Stimulated activated CD8-positive, alpha-beta memory T cell treated with anti-CD3 and anti-CD28 coated beads, Interleukin-15, amount 100 ng/mL, for 4 hours (primary cell): ENCODE measurements at places on chromosomes 16 and 17.

- DNase-seq = no peak
Observed at GRCh38 chr17:37742762-37743611, 1.9 kb downstream of the HNF1B start.

DNA sequence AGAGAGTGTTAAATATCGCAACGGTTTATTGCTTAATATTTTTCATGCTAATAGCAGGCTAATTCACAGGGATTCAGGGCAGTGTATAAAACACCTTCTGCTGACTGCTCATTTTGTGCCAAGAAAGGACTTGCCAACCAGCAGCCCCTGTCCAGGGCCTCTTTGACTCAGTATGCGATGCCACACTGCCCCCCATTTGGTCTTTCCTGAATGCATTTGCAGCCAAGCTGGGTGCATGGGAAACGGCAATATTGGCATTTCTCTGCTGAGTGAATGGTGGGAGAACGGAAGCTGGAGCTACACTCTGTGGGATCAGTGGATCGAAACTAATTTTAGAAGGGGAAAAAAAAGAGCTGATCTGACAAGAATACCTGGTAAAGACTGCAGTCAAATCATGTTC lies 152.9 kb upstream of the C16orf82 start:
- DNase-seq = no peak

DNA sequence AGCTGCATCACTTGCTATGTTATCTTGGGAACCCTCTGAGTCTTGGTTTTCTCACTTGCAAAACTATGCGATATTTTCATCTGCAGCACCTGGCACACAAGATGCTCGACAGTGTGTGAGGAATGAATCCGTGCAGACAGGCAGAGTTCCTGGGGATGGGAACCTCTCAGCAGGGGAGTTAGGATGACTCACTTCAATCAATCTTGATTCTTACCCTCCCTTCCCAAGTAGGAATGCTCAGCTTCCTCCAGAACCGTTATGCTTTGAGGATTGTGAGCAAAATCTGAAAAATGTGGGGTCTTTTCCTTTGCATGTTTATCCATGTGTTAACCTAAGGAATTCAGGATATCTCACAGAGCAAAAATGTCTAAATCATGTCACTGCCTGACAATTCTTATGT lies 68.9 kb upstream of the HNF1B start:
- DNase-seq = no peak

- DNase-seq = no peak
Observed at GRCh38 chr17:41835214-41835799, 725 bp downstream of the NT5C3B start.

GRCh38 chr16:84868328-84868727 lies 48.5 kb downstream of the CRISPLD2 start:
- no peak for DNase-seq

GRCh38 chr17:19344311-19345066 lies 18.0 kb downstream of the B9D1 start:
- DNase-seq = no peak

GRCh38 chr17:71496552-71496951 lies 624.3 kb upstream of the SOX9 start:
- DNase-seq = no peak

GRCh38 chr16:4734730-4735535 lies 596 bp downstream of the DNAAF8 start:
- peak; percentile 87 for DNase-seq

DNA sequence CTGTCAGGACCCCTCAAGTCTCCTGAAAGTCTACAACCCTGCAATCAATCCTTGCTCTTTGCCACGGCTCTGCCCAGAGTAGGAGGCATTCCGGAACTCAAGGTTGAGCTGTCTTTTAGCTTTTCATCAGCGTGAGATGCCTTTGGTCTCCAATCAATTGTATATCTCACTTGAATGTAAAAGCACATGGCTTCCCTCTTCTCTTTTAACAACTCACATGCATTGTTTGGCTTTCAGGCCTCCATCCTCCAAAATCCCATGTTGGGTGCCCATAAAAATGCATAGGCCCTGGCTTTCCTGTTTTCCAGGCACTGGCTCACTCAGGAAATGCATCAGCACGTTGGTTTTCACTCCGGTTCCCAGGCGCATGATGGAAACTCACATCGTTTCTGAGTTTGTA lies 64.0 kb upstream of the FOXF1 start:
- DNase-seq = no peak

GRCh38 chr16:89037261-89038152 lies 56.1 kb upstream of the ACSF3 start:
- no peak for DNase-seq

DNA sequence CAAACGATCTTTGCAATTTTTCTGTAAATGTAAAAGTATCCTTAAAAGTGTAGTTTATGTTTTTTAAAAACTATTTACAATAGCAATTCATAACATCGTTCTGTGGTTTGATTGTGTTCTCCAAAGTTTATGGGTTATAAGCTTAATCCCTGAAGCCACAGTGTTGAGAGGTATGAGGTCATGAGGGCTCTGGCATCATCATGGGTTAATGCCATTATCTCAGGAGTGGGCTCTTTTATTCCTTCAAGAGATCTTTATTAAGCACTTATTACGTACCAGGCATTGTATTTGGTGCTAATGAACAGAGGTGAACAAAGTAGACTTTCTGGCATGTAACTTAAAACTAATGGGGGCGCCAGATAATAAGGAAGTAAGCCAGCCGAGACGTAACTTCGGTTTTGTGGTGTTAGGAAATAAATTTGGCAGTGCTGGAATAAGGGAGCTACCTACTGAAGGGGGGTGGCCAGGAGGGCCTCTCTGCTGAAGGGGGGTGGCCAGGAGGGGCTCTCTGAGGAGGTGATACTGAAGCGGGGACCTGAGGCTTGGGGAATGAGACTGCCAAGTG lies 158.1 kb downstream of the VPS53 start:
- no peak for DNase-seq

GRCh38 chr16:79316004-79316458 lies 284.5 kb downstream of the MAF start:
- DNase-seq = peak; percentile 22

GRCh38 chr16:11624205-11624604 lies 37.5 kb upstream of the LITAF start:
- DNase-seq = no peak

DNA sequence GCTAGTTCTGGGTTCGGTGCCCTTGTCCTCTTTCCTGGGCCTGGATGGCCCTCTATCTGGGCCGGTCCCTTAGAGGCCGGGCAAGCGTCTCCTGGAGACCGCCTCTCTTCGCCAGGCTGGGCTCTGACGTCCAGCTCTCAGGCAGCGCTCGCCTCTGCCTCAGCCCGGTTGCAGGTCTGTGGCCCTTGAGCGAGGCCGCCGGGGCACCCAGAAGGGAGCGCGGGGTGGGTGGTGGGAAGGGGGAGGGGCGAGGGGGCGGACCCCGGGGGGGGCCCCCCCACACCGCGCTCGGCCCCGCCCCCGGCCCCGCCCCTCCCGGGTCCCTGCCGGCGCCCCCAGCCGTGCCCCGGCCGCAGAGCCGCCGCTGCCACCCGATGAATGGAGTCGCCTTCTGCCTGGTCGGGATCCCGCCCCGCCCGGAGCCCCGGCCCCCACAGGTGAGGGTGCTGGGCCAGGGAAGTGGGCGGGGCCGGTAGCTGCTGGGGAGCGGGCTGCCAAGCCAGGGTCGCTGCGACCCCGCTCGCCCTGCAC lies at the start of gene ARHGAP23:
Gene ARHGAP23 (plus strand): TSS at position 353 of the 531 bp plus-strand sequence. CDS start 22 bp downstream, at position 375.
- DNase-seq = no peak

DNA sequence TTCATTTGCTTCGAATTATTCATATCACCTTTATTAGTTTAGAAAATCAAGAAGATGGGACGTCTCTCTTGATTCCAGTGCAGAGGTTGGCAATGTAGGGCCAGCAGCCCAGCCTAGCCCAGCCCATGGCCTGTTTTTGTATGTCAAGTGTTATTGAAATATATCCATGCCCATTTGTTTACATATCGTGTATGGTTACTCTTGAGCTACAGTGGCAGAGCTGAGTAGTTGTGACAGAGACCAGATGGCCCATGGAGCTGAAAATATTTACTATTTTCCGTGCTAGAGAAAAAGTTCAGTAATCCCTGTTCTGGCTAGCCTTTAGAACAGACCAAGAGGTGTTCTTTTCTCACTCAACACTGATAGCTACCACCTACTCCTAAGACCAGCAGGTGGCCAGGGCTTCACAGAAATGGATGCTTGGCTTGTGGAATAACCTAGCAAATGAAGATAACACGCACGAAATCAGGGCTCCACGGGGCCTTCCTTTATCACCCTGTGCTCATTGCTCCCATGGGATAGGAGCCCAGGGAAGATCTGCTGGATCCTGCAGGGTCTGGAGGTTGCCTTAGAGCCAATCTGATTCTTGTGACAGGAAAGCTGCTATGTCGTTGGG lies 123.2 kb upstream of the ANKFN1 start:
- no peak for DNase-seq

DNA sequence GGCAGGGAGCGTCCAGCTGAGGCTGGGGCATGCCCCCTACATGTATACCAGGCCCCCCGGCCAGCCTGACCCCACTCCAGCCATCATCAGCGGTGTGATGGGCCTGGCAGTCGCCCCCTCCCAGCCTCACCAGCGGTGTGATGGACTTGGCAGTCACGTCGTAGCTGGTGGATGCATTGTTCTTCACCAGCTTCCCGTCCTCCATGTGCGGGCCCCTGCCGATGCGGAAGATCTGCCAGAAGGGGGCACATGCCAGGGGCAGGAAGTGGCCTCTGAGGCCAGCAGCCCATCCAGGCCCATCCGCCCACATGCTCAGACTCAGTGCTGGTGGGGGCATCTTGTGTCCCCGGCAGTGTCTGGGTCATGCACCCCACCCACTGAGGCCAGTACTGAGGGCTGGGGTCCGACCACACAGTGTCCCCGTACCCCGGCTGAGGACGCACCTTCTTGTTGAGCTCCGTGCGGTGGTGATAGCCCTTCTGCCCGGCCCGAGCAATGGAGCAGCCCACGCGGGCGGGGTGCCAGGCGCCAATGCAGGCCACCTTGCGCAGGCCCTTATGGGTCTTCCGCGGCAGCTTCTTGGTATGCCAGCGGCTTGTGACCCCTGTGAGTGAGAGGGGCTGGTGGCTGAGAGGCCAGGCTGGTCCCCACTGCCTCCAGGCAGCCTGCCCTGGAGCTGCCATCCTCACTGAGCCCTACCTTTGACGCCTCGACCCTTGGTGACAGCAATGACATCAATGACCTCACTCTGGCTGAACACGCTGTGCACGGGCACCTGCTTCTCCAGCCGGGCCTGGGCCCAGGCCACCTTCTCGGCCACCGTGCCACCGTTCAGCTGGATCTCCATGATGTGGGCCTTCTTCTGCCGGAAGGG lies 3.7 kb upstream of the MSRB1 start:
- DNase-seq = no peak

- no peak for DNase-seq
Observed at GRCh38 chr17:80092959-80093358, 8.4 kb upstream of the GAA start.

GRCh38 chr16:55565086-55565485 lies 1.4 kb upstream of the CAPNS2 start:
- no peak for DNase-seq

DNA sequence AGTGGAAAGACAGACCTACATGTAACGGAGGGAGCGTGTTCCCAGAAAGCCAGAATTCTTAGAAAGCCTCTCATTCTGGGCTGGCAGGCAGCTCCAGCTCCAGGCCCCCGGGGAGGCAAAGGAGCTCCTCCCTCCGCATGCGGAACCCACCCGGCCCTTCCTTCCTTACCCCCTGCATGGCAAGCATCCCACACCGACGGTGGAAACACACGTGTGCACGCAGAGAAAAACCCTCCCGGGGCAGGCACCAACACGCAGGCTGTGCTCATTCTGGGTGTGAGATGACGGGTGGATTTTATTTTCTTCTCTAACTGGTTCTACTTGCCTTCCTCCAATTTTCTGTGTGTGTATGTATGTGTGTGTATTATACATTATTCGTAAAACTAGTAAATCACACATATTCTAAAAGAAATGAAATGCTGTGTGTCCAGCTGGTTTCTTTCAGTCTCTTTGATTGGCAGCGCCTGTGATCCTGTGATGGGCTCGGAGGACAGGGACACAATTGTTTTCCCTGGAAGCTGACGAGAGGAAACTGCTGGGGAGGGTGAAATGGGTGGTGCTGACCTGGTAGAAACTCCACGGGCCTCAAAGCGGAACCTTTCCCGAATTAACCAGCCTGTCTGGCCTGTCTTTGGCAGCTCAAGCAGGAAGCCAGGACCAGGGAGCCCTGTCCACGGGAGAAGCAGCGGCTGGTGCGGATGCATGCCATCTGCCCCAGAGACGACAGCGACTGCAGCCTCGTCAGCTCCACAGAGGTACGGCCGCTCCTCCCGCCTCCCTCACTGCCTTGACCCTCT lies 22.2 kb downstream of the CARD14 start:
- no peak for DNase-seq

DNA sequence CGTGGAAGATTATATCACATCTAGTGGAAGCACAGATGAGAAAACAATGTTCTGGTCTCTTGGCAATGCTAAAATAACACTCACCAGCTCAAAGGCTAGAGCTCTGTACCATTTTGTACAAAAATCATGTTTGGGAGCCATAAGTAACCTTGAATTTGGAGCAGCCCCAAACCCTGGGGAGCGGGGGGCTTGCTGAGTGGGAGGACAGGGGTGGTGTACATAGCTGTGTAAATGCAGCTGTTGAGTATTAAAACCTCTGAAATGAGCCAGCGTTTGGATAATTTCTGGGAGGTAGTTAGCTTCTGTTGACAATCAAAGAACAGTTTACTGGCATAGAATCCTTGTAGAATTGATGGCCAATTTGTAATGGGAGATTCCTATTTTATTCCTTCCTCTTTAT lies 4.3 kb downstream of the MYH8 start:
- no peak for DNase-seq

- peak; percentile 12 for DNase-seq
Observed at GRCh38 chr16:11328172-11329070, 16.8 kb upstream of the RMI2 start.

GRCh38 chr16:28258567-28258966 lies 33.8 kb upstream of the SBK1 start:
- DNase-seq = no peak

- no peak for DNase-seq
Observed at GRCh38 chr17:76671912-76672262, 28.3 kb upstream of the ST6GALNAC1 start.

GRCh38 chr17:17537311-17538099 lies 41.3 kb upstream of the RASD1 start:
- no peak for DNase-seq
